Endothelial cell of umbilical vein (primary cell): ENCODE measurements at places on chromosomes 12 and 14. TPM values are rescaled to one million over a fixed set of nuclear protein-coding genes. Genes with fewer than 3 reads are reported as not detected.

DNA sequence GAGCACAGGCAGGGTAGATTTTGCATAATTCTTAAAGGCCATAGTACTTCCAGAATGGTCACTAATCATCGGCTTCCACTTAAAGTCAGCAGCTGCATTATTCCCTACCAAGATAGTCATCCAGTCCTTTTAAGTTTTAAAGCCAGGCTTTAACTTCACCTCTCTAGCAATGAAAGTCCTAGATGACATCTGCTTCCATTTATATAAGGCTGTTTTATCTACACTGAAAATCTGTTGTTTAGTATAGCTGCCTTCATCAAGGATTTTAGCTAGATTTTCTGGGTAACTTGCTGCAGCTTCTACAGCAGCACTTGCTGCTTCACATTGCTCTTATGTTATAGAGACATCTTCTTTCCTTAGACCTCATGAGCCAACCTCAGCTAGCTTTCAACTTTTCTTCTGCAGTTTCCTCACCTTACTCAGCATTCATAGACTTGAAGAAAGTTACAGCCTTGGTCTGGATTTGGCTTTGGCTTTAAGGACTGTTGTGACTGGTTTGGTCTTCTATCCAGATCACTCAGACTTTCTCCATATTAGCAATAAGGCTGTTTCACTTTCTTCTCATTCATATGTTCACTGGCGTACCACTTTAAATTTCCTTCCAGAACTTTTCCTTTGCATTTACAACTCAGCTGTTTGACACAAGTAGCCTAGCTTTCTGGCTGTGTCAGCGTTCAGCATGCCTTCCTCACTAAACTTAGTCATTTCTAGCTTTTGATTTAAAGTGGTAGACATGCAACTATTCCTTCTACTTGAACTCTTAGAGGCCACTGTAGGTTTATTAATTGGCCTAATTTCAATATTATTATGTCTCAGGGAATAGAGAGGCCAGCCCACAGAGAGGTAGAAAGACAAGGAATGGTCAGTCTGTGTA is 209.9 kb upstream of the GARIN2 start:
- DNase-seq, result no peak

GRCh38 chr14:57865066-57865402 is 858 bp downstream of the SLC35F4 start:
- DNase-seq, result no peak

DNA sequence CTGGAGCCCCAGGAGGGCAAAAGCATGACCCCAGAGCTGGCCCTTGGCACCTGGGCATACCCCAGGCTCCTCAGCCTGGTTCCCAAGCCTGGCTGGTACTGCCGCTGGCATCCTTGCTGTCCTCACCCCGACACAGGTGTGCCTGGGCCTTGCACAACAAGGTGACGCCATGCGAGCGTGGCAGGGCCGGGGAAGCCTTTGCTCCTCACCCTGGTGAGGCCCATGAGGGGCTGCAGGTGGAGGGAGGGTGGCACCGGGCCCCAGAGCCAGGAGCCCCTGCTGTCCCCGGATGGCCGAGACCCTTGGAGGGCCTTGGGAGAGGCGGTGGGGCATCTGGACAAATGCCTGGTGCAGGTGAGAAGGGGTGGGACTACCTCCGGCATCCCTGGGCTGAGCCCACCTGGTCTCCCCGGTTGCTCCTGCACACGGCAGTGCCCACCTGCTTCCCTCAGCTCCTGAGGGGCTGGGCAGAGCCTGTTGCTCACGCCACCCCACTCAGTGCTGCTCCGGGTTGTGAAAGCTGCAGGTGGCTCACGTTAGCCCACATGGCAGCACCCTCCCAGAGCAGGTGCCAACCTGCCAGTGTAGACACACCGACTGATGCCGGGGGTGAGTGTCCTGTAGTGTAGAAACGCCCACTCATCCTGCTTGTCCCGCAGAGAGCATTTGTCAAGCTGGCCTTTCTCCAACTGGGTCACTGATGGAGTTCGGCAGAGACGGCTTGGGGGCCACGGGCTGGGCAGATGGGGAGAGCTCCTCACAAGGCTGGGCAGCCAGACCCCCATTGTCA is 24.6 kb upstream of the KIF26A start:
- DNase-seq, result no peak

- no peak for DNase-seq
Observed at GRCh38 chr12:121958541-121959240, 40.3 kb downstream of the CFAP251 start.

GRCh38 chr14:45715946-45716345 is 462.9 kb upstream of the MIS18BP1 start:
- no peak for DNase-seq

RTN1 gene
- total RNA-seq, result 0.29 TPM in 1 of 2 replicates, not detected in the other

DNA sequence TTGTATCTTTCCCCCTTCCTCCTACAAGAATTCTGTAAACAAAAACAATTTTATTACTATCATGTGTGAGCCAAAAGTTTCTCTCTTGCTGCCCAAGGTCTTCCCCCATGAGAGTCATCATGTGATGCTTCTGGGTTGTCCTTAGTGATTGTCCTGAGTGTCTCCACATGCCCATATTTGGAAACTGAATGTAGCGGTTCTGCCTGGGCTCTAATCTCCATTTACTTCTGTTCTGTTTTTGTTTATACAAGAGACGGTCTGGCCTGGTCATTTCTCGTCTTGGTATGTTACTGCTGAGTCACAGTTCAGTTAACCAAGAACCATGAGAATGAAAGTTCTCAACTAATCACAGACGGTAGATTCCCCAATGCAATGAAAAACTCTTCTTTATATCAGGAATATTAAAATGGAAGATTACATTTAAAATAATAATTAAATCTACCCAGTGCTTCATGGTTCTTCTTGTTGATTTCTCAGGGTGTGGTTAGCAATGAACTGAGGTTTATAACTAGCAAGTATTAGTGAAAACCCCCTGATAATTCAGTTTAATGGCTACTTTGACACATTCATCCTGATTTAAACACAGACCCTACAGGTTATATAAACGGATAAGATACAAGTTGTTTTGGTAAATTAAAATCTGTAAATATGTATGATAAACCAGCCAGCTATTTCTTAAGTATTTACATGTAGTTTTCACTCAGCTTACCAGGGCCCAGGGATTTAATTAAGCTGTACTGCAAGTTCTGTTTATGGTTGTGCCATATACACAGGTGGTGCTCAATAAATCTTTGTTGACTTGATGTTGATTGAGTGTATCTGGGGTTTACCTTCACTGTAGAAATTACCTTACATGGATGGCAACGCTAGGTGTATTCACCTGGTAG is 81.1 kb downstream of the PELI2 start:
- DNase-seq, result peak; percentile 96

DNA sequence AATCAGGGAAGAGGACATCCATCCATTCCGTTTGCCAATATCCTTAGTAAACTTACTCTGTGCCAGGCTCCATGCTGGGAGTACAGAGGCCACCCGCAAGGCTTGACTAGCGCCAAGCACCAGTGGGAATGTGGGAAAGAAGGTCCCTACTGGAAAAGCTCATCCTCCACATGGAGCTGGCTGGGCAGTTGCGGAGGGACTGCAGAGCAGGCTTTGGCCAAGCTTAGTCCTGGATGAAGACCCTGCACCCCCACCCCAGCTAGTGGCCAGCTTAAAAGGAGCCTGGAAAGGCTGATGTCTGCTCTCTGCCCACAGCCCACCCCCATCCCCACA is 22.4 kb upstream of the EIF2B2 start:
- peak; percentile 43 for DNase-seq

DNA sequence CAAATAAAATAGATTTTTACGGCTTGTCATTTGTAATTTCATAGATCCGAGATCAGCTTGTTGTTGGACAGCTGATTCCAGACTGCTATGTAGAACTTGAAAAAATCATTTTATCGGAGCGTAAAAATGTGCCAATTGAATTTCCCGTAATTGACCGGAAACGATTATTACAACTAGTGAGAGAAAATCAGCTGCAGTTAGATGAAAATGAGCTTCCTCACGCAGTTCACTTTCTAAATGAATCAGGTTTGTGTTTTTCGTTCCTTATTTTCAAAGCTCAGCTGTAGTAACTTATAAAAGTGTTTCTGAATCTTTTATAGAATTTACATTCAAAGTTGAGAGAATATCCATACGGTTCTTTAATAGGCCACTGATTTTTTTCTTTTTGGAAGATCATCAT is 89.1 kb downstream of the LRRK2 start:
- DNase-seq, result no peak

DNA sequence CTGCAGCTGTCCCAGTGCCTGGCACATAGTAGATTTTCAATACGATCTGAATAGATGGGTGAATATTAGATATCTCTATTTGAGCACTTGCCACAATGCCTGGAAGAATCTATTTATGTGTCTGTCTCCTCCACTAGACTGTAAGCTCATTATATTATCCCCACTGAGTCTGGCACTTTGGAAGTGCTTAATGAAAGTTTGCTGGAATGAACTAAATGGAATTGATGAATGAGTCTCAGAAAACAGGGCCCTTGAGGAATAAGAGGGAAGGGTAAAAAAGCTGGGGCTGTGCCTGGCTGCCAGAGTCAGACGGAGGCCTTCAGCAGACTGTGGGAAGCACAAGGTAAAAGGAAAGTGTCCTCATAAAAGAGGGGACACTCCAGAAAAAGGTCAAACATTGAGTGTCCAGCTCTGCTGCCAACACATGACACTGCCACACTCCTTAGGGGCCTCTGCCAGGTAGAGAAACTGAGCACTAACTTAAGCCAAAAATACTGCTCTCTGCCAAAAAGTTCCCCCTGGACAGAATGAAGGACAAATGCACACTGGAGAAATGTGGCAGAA is 39.3 kb downstream of the GLT8D2 start:
- no peak for DNase-seq

GRCh38 chr12:130677957-130678558 is 38.0 kb downstream of the RIMBP2 start:
- no peak for DNase-seq

- no peak for DNase-seq
Observed at GRCh38 chr14:75595226-75595625, 16.8 kb downstream of the FLVCR2 start.
